ENCODE measurements at places on chromosomes 1 and 21.

- no peak for DNase-seq
These were observed 186.7 kb downstream of the TOMM20 start for GRCh38 chr1:234942012-234942332.

- DNase-seq: no peak
These were observed 7.6 kb downstream of the DCLRE1B start for GRCh38 chr1:113912594-113913311.

DNA sequence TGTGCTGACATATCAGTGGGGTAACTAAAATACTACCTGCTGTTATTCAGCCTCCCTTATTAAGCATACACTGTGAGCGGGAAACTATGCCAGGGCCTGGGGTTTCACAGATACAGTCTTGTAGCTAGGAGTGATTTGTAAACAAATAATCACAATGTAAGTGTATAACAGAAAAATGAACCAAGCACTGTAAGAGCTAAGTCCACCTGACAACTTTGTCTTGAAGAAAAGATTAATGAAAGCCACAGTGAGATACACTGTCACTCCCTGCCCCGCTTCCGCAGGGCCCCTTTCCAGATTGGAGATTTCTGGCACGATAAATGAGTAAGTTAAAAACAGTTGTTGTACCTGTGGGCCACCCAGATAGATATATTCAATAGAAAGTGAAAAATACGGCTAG lies 4.8 kb downstream of the RCAN3 start:
- DNase-seq: no peak

DNA sequence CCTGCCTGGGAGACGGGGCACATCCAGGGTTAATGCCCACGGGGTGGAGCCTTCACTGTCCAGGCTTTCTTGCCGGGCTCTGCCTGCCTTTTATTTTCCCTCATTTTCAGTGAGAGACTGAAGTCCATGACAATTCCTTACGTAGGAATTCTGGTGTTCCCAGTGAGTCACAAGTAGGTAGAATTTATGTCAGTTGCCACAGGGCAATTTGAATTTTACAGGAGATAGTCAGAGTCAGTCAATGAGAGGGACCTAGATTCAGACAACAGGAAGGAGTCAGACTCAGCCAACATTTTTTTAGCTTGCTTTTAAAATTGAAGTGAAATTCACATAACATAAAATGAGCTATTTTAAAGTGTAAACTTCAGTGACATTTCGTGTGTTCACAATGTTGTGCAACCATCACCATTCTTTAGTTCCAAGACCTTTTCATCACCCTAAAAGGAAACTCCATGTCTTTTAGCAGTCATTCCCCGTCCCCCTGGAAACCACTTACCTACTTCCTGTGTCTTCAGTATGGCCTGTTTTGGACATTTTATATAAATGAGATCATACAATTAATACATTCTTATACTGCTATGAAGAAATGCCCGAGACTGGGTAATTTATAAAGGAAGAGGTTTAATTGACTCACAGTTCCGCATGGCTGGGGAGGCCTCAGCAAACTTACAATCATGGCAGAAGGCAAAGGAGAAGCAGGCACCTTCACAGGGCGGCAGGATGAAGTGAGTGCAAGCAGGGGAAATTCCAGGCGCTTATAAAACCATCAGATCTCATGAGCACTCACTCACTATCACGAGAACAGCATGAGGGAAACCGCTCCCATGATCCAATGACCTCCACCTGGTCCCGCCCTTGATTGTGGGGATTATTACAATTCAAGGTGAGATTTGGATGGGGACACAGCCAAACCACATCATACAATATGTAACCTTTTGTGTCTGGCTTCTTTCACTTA lies 14.6 kb downstream of the AJAP1 start:
- DNase-seq: no peak

GRCh38 chr1:151159373-151159772 lies 2.9 kb downstream of the TNFAIP8L2 start:
- DNase-seq: no peak

GRCh38 chr21:46243960-46244361 lies 15.4 kb upstream of the LSS start:
- no peak for DNase-seq

DNA sequence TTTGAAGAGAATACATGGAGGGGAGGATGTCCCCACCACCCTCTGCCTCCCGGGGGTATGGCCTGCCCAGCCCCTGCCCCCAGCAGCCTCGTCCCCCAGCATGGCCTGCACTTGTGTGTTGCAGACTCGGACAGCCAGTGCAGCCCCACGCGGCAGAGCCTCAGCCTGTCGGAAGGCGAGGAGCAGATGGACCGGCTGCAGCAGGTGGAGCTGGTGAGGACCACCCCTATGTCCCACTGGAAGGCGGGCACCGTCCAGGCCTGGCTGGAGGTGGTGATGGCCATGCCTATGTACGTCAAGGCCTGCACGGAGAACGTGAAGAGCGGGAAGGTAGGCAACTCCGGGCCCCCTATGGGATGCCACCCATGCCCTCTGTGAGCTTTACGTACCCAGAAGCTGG lies 59.5 kb upstream of the TMEM51 start:
- no peak for DNase-seq

- no peak for DNase-seq
These were observed 15.6 kb downstream of the SLC22A15 start for GRCh38 chr1:115991909-115992308.

GRCh38 chr1:62406576-62406975 lies 30.3 kb upstream of the USP1 start:
- no peak for DNase-seq

- DNase-seq: no peak
These were observed 89.2 kb upstream of the COL6A1 start for GRCh38 chr21:45892156-45892915.

GRCh38 chr1:37811027-37811655 lies 3.1 kb upstream of the YRDC start:
- DNase-seq: no peak

- DNase-seq: no peak
These were observed 48.9 kb downstream of the LDLRAD2 start for GRCh38 chr1:21860971-21861370.

GRCh38 chr1:85404408-85404807 lies 60.6 kb downstream of the DDAH1 start:
- no peak for DNase-seq

DNA sequence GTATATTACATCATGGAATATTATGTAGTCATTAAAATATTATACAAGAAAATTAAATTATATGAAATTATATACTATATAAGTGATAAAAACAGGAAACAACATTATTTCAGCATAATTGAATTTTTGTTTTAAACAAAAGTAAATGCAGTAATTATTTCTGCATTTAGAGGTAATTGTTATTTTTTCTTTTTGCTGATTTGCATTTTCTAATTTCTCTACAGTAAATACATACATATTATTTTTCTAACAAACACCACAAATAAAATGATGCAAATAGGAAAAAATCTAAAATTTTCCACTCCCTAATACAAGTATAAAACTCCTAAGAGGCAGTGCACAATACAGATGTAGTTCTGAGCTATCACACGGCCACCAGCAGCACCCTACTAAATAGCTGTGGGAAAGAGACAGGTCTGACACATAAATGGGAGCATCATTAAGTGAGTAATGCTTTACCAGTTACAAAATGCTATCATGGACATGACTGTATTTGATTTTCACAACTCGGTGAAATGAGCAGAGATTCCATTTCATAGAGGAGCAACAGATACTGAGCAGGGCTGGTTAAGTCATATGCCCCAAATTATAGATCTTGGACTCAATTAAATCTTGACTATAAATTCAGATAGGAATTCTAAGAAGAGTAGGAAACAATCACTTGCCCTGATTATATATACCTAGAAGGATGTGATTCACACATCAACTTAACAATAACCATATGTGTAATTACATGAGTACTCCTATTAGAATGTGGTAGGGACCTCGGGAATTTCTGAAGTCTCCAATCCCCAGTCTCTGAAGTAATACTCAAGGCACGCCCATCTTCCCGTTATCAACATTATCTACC lies 49.0 kb downstream of the NRIP1 start:
- DNase-seq: no peak

- no peak for DNase-seq
These were observed 86.4 kb downstream of the SYF2 start for GRCh38 chr1:25145775-25146393.

DNA sequence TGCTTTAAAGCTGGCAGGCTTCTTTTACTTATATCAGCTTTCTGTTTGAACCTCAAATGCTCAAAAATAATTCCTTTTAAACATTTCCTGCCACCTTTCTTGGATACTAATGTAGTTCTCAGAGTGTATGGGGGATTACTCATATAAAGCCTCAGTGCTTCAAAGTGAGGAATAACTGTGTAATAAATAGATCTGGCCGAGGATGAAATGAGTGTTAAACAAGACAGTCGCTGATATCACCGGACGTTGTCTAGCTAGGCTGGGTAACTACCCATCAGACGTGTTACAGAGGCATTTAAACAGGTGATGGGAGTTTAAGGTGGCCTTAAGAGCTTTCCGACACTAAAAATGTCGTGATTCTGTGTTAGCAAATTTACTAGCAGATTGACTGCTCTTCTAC lies 53.1 kb downstream of the VANGL2 start:
- no peak for DNase-seq

DNA sequence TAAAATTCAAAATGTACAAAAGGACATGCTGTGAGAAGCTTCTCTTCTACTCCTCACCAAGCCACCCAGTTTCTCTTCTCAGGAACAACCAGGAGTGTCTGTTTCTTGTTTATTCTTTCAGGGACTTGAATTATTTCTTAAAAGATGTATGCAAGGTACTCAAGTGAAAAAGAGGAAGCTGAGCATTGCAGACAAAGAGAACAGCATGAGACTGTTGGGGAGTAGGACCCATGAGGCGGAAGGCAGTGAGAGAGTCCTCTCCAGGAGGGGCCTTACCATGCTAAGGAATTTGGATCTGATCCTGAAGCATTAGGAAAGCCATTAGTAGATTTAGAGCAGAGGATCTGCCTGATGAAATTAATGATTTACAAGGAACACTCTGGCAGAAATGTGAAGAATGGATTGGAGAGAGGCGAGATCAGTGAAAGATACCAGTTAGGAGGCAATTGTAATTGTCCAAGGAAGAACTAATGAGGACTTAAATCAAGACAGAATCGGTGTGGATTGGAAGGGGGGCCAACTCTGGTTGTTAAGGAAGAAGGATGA lies 14.7 kb upstream of the SSX2IP start:
- DNase-seq: no peak

GRCh38 chr1:64967381-64967780 lies 1.0 kb upstream of the JAK1 start:
- no peak for DNase-seq

- no peak for DNase-seq
These were observed 16.2 kb downstream of the KRTAP10-1 start for GRCh38 chr21:44523567-44524413.

DNA sequence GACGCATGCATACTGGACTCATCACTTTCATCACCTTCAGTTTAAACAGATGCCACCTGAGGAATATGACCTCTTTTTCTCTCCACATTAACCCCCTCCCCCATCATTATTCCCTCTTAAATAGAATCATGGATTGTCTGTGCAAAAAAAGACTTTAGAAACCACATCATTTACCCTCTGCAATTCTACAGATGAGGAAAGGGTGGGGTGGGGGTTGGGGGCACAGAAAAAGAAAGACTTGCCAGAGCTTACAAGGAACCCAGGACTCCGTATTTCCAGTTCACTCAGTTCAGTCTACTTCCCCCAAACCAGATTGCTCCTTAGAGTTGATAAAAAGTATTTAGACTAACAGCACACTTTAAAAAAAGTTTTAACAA lies 26.2 kb upstream of the NFIA start:
- DNase-seq: no peak

DNA sequence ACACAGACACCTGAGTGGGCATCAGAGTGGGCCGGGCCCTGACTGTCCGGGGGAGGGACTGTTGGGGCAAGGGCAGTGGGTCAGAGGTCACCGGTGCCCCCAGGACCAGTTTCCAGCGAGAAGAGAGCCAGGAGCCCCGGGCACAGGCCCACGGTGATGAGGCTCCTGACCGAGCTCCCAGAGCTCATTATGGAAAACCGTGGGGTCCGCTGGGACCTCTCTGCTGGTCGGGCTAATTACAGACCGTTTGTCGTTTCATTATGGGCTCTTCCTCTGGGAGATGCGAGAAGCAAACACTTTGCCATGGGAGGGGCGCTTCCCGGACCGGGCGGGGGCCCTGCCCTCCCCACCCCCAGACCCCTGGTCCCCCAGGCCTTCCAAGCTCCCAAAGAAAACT lies 12.0 kb upstream of the TTLL10 start:
- DNase-seq: no peak

- DNase-seq: no peak
These were observed 26.0 kb upstream of the BCL9 start for GRCh38 chr1:147515045-147515869.
